ENCODE measurements at places on chromosomes 7 and 10.

- DNase-seq, result no peak
Observed at GRCh38 chr7:95630702-95631458, 34.6 kb upstream of the PDK4 start.

- DNase-seq, result no peak
Observed at GRCh38 chr7:45988405-45989057, 67.5 kb upstream of the IGFBP3 start.

GRCh38 chr7:130940326-130940725 is 206.3 kb upstream of the KLF14 start:
- DNase-seq, result no peak

- DNase-seq, result no peak
Observed at GRCh38 chr7:46759711-46760480, 822.0 kb downstream of the TNS3 start.

DNA sequence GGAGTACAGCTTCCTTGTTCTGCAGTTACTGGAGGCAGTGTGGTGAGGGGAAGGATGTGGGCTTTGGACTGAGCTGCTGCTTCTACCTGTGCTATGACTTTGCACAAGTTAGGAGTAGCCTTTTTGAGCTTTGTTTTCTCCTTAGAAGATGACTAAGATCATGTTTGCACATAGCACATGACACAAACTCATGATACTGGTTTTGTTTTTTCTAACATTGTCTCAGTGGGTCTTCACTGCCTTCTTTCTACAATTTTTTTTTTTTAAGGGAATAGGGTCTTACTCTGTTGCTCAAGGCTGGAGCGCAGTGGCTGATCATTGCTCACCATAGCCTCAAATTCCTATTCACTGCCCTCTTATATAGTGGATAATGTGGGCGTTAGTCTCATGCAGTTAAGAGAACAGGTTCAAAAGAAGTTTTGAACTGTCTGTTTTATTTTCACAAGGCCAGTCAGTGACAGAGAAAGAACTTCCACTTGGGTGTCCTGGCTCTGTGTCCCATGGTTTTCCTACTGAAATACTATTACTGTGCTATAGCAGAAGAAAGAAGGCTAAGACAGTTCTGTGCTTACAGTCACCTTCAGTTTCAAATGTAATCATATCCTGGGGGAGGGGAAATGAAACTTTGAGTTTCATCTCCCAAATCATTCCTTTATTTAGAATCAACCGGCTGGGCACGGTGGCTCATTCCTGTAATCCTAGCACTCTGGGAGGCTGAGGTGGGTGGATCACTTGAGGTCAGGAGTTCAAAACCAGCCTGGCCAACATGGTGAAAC is 72.0 kb downstream of the KAT6B start:
- peak; percentile 38 for DNase-seq

GRCh38 chr7:99734987-99735386 is at the start of gene CYP3A7:
CYP3A7 (minus strand) TSS chr7:99735196; CDS start chr7:99735093, 103 bp downstream.
- DNase-seq, result no peak

DNA sequence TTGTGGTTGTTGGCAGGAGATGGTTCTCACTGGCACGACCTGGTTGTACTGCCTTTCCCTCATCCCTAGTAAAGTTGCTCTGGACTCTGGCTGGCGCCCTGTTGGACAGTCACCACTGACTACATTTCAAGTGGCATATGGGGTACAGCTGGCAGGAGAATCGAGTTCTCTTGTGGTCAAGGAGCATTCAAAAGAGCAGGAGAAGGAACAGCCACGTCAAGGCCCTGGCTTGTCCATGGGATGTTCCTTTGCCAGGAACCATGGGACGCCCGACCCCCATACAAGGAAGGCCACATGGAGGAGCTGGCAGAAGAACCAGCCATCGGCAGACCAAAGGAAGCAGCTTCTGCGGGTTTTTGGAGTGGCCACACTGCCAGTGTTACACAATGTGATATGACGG is 87.0 kb upstream of the SLC25A13 start:
- DNase-seq, result no peak

- no peak for DNase-seq
Observed at GRCh38 chr7:99420986-99421385, 12.2 kb downstream of the BUD31 start.

GRCh38 chr10:90319188-90319914 is 538.5 kb downstream of the HTR7 start:
- no peak for DNase-seq

GRCh38 chr10:71748671-71749191 is 24.6 kb downstream of the VSIR start:
- peak; percentile 61 for DNase-seq

- DNase-seq, result peak; percentile 15
Observed at GRCh38 chr7:87216701-87217508, 2.6 kb downstream of the TMEM243 start.

- DNase-seq, result no peak
Observed at GRCh38 chr10:119357412-119358151, 150.2 kb downstream of the GRK5 start.

- no peak for DNase-seq
Observed at GRCh38 chr7:36638140-36638539, 86.2 kb downstream of the AOAH start.

- DNase-seq, result no peak
Observed at GRCh38 chr7:150421831-150422230, 28.6 kb upstream of the GIMAP8 start.

- no peak for DNase-seq
Observed at GRCh38 chr10:106565546-106565945, 599.0 kb downstream of the SORCS1 start.

GRCh38 chr7:48446721-48447120 is 275.5 kb downstream of the ABCA13 start:
- DNase-seq, result no peak

DNA sequence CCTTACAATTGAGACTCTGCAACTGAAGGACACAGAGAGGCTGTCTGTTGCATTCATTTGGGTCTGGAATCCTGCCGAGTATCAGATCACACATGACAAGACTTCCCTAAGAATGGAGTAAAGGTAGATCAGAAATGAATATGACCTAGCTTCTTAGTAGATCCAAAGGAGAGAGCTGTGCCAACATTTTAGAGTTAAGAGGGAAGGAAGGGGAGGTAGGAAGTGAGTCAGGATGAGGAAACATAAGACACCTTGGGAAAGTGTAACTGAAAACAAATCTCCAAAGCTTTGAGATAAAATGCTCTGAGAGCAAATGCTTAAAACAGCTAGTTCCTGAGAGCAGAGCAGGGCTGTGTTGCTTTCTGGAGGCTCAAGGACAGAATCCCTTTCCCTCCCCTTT is 6.1 kb upstream of the SLC25A13 start:
- DNase-seq, result no peak

DNA sequence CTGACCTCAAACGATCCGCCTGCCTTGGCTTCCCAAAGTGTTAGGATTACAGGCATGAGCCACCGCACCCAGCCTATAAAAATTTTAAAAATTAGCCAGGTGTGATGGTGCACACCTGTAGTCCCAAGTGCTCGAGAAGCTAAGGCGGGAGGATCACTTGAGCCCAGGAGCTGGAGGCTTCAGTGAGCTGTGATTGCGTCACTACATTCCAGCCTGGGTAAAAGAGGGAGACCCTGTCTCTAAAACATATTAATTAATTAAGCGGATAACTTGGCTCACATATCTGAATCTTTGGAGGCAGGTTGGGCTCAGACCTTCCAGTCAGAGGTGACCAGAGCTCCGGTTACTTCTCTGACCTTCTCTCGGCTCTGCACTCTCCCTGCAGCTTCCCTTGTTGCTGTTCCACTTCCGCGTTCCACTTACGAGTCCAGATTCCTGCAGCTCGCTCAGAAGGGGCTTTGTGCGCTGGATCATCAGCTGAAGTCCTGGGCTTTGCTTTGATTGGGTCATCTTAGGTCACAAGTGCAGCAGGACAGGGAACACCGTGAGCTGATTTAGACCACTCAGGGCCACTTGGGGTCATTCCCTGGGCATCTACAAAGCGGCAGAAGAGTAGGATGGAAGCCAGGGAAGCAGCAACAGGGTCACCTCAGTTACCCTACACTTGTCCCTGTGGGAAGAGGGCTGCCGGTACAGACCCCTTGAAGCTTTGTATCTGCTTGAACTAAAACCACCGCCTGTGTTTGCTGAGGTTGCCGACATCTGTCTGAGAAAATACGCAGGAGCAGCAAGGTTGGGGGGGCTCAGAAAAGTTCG is 2.0 kb upstream of the ARPC1B start:
- peak; percentile 13 for DNase-seq

DNA sequence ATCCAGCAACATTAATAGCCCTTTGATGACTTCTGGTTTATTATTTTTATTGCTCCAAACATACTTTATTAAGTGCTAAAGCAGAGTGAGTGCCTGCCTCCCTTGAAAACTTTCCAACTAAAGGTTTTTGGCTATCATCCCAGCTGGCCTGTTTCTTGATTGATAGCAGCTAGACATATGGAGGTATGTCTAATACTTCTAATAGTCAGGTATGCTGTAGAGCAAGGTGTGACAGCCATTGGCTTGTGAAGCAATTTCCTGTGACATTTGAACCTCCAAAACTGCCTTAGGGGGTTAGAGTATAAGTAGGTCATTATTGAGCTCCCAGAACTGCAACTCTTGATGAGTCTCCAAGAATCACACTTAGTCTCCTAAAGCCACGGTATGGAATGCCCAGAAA is 55.8 kb downstream of the LOXL4 start:
- DNase-seq, result no peak

DNA sequence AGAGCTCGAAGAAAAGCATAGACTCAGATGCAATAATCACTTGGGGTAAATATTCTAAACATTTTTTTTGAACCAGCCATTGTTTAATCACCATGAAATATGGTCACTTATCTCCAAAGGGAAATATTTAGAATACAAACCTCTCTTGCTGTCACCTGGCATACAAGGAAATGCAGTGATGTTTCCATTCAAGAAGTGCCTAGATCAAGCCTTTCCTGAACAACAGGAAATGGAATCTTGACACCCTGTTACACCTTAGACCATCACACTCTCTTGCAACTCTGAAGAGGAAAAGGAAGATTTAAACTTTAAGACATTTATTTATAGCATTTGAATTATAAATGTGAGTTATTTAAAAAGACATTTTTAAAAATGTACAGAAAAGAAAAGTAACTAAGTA is 263.0 kb upstream of the BMPER start:
- DNase-seq, result no peak

DNA sequence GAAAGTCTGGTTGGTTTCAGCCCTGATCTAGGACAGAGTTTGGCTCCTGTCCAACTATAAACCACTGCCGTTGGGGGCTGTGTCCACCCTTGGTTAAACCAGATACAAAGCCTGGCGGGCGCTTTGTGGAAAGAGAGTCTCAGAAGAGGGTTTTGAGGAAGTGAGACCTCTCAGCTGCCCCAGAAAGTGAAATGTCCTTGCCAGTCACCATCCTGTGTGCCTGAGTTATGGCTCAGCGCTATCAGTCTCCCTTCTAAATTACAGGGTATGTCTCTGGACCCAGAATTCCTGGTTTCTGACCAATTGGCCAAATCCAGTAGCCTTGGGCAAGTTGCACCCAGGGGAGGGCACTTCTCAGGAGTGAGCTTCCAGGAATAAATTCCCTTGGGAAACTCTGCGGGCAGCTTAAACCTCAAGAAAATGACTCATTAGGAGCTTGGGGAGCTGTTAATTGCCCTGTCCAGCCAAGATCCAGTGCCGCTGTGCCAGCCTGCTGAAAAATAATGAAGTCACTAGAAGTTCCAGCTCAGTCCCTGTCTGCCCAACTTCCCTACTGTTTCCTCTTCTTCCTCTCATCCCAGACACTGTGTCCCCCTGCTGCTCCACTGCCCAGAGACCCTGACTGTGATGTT is 66.7 kb upstream of the PDZD8 start:
- peak; percentile 37 for DNase-seq

GRCh38 chr10:91146146-91146545 is 74.3 kb upstream of the PCGF5 start:
- DNase-seq, result no peak

- peak; percentile 11 for DNase-seq
Observed at GRCh38 chr10:43981232-43981631, 332.6 kb upstream of the ZNF32 start.

DNA sequence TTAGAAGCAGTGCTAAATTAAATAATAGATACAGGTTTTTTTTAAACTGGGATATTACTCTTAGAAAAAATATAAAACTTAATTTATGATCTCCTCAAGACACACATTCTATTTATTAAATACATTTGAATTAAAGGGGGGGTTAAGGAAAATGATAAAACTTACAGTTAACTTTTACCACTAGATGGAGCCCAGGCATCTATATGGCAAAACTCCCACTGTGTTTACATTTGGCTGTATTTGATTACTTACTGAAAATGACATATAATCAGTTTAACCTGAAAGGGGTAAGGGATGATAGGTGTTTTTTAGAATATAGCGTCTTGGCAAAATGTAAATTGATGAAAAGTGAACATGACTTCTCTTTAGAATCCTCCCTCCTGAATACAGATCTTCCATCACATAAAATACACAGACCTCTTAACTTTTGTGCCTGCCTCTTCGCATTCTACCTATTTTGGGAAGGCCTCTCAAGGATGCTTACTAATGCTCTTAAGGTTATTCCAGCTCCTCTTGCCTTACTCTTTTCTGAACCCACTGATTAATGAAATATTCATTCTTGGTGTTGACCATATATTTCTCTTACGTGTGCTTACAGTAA is 235.7 kb downstream of the AGMO start:
- DNase-seq, result no peak

DNA sequence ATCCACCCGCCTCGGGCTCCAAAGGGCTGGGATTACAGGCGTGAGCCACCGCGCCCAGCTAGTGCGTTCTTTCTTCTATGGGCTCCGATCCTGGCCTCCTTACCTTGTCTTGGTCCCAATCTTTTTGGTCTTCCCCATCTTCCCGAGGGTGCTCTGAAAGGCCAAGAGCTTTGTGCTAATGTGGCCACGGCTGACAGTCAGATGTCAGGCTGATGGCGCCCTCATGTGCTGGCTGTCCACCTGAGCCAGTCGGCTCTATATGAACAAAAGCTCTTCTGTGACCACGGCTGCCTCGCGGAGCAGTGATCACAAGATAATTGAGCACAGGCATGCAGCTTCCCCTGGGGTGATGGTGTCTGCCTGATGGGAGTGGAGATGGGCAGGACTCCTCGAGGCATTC is 11.0 kb upstream of the AHCYL2 start:
- no peak for DNase-seq

DNA sequence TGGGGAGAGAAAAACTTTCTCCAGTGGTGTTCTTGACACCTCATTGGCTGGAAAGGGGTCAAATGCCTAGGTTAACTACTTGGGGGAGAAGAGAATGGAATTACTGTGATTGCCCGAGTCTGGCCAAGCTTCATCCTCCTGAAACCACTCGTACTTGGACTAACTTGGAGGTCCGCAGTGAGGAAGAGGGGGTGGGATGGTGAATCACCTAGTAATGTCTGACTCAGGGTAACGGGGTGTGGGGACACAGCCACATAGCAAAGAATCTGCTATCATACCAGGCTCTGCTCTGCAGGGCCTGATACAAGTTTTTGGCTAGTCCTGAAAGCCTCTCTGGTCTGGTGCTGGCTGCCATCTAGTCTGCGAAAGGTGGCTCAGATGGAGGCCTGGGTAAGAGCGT is 190.9 kb downstream of the RPS24 start:
- no peak for DNase-seq
